Activated T-cell treated with anti-CD3 and anti-CD28 coated beads for 24 hours (primary cell): ENCODE measurements at places on chromosomes 2 and 18.
A peak's percentile ranks its signal among the peaks of the same experiment; 100 is the strongest.

- no peak for DNase-seq
Measured at GRCh38 chr2:178374865-178375264, 76.1 kb downstream of the PRKRA start.

GRCh38 chr2:163198972-163199371, 360.4 kb upstream of the KCNH7 start:
- DNase-seq = no peak

DNA sequence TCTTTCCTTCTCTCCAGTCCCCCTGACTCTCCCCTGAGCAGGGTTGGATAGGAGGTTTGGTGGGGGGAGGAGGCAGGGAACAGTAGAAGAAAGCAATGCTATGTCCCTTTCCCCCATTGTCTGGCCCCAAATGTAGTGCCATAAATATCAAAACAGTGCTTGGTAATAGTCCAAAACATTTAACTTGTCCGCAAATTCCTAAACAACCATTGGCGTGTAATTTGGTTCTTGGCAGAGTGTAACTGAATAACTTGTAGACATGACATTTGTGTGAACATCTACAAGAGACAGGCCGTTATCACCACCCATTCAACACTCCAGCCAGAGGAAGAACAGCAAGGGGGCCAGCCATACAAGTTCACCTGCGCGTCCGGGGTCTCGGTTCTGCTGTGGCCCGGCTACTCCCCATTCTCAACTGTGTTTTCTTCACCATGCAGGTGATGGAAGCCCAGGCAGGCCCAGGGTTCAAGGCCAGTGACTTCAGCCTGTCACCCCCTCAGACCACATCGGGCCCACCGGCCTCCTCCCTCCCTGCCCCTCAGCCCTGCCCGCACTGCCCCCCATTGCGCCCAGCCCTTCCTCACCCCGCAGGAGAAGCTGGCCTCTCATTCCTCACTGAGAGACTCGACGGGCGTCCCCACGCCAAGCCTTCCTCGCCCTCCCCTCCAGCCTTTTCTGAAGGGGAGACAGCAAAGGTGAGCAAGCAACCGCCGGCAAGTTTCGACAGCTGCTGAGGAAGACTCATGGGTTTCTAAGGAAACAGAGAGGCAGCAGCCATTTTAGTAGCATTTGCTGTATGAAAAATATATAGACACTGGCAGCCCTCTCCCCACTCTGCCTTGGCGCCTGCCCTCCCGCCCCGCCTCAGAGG, 699 bp upstream of the RAPGEF4 start:
- peak; percentile 7 for DNase-seq

DNA sequence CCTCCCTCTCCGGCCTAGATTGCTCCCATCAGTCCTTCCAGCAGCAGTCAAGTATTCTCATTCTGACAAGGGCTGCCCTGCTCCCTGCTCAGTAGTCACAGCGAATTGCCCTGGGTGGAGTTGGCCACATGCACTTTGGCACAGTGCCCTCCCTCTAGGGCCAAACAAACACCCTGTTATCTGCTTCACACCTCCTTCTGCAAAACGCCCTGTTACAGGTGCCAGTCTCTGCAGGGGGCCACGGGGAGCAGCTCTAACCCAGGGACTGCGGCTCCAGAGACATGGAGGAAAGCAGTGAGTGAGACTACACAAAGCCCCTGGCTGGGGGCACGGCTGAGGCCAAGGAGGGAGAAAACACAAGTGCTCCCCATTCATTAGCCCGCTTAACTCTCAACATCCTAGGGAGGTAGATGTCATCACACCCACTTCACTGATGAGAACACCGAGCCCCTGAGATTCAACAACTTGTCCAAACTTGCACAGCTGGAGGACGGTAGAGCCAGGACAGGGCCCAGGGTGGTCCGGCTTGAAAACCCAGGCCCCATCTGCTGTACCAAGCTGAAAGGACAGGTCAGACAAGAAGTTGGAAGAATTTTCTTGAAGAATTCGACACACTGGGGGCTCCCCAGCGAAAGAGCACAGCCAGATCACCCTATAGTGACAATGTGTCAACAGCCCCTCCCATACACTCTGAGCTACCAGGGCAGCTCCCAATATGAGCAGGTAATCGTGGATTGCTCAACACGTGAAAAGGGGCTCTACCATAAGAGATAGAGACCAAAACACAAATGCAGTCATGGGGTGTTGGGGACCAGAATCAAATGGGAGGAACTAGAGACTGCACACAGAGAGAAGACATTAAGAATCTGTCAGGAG, 8.7 kb upstream of the TFCP2L1 start:
- no peak for DNase-seq

DNA sequence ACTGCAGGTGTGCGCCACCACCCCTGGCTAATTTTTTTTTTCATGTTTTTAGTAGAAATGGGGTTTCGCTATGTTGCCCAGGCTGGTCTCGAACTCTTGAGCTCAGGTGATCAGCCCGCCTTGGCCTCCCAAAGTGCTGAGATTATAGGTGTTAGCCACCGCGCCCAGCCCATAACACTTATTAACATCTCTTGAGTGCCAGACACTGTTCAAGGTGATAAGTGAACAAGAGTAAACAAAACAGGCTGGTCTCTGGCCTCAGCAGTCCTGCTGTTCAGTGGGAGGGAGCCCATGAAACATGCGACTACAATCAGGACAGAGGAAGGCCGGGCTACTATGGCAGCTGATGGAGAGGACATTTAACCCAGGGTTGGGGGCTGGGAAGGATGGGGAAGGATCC, 42.3 kb downstream of the KCTD1 start:
- no peak for DNase-seq

- no peak for DNase-seq
Measured at GRCh38 chr2:207503234-207503633, 26.5 kb upstream of the CREB1 start.

DNA sequence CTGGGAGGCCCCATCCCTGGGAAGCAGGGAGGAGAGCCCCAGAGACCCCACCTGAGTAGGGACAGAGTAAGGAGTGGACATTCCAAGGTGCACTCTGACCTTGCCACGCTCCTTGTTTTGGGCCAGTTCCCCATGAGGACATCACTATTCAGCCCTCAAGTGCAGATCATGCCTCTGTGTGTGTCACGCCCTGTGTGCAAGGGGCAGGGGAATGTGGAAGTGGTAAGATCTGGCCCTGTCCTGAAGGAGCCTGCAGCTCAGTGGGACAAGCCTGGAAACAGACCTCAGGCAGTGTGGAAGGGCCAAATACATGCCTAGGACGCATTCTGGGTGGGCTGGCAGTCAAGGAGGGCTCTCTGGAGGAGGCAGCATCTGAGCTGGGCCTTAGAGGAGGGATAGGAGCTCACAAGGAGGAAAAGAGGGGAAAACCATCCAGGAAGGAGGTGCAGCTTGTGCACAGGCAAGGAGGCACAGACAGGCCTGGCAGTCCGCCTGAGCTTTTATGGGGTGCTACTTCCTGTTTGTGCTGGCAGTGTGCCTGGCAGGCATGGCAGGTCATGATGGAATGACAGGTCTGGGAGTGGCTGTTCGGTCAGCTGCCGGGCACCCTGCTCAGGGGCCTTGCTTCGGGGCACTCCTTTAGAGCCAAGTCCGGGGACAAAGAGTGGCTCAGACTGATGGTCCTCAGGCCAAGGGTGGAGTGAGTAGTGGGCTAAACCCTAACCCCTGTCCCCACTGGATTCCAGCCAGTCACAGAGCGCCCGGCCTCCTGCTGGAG, 3.3 kb downstream of the KLHL30 start:
- no peak for DNase-seq

DNA sequence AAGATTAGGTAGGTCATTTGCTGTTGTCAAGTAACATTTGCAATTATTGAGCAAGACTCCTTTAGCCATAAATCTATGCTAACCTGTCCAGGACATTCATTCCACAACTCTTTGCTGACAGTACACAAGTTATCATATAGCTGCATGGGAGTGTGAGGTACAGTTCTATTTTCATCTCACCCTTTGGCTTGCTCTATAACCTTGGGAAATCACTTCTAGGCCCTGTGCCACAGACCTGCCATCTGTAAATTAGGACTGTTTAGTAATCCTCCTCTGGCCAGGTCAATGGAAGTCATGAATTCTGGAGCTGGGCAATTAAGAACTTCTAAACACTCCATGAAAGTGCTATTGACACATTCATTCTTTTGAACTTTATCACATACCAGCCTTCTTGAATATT, 34.6 kb upstream of the PAIP2B start:
- no peak for DNase-seq

DNA sequence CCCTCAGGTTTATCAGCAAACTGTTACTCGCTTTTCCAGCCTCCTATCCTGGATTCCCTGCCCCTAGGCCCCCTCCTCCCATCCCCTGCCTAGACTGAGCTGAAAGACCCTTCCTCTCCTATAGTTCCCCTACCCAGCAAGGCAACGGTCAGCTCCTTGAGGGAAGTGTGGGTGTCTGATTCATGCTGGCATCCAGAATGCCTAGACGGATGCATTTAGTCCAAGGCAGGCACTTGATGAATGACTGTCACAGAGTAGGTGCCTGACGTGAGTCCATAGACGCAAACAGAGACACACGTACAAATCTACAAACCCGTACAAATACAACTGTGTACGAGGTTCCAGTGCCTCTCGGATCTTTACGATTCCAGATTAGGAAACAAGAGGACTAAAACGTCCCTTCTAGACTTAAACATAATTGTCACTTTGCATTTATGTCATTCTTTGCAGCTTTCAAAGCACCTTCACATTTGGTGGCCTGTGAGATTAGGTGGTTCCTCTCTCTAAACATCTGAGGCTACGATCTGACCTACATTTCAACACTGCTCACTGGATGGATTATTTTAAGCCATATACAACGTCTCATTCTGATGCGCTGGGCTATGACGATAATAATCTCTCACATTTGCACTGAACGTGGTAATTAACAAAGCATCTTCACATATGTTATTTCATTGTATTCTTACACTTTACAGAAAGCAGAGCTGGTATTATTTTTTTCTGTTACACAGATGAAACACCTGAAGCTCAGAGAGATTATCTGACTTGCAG, 36.7 kb downstream of the DNMT3A start:
- DNase-seq = no peak

DNA sequence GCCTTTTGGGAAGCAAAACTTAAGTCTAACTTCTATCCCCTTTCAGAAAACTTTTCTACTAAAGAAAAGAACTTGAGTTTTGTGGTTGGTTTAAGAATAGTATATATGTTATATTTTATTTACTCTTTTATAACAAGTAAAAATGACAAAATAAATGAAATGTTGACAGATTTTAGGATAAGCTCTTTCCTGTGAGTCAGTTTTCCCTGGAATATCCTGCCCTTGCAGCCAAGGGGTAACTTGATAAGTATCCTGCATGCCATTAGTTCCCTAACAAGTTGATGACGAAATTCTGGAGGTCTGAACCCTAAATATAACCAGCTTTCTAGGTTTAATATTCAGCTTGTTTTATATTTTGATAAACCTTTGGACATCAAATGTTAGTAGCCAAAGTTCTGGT, 7.3 kb upstream of the HTR2B start:
- DNase-seq = no peak

GRCh38 chr2:46135228-46135855, 161.9 kb upstream of the EPAS1 start:
- DNase-seq = no peak

DNA sequence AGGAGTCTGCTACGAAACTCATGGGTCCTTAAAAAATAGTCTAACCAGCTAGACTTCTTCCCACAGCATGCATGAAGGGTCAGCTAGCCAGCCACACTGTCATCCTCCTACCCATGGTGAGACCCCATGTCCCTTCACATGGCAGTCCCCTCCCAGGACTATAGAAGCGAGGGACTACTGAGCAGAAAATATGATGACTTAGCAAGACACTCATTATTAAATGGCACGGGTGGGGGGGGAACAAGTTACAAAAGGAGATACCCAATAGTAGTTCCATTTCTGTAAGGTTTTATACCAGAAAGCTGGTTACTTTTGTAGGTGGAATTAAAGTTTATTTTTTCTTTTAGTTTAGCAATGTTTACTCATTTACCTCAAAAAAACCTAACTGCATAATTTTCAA, 31.5 kb downstream of the ST8SIA5 start:
- no peak for DNase-seq

DNA sequence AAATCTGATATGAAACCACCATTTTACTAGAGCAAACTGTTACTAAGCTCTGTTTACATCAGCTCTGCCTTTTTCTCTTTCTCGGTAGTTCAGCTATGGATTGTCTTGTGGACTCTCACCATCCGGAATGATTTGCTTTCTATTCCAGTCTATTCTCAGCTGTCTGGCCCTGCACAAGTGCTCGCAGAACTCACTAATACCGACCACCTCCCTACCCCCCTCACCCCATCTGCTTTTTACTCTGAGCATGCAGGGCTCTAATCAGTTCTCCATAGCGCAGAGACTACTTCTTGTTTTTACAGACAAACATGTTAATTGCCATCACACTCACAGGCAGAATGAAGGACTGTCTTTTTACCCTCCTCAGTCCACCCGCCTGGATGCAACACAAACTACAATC, 180.7 kb upstream of the POU3F3 start:
- no peak for DNase-seq

GRCh38 chr2:181239201-181239799, 217.9 kb upstream of the ITGA4 start:
- no peak for DNase-seq

- no peak for DNase-seq
Measured at GRCh38 chr2:172081221-172082022, 3.9 kb upstream of the DLX1 start.

- DNase-seq = no peak
Measured at GRCh38 chr2:59665021-59665420, 888.4 kb downstream of the BCL11A start.

- DNase-seq = no peak
Measured at GRCh38 chr2:130389783-130390182, 33.9 kb downstream of the PTPN18 start.

DNA sequence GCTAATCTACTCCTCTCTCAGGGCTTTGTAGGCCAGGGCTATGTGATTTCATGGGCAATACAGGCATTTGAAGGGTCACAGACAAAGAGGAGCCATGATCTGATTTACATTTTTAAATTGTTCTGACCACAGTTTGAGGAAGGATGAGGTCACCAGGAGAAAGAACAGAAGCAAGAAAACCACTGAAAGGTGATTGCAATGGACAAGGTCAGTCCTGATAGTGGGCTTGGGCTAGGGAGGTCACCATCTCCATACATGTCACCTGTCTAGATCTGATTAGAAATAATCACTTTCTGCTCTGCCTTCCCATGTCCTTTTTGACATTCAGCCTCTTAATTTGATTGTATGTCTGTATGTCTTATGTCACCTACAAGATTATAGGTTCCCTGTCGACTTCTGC, 248.9 kb upstream of the CWC22 start:
- no peak for DNase-seq

GRCh38 chr18:33205777-33206176, 234.7 kb downstream of the CCDC178 start:
- DNase-seq = no peak

GRCh38 chr2:168314236-168314635, 66.8 kb upstream of the STK39 start:
- no peak for DNase-seq
